ENCODE measurements at places on chromosomes 16 and 17. TPM values are rescaled to one million over a fixed set of nuclear protein-coding genes. Genes with fewer than 3 reads are reported as not detected.

- no peak for DNase-seq
Observed at GRCh38 chr17:79854080-79855060, 15.1 kb upstream of the CBX4 start.

DNA sequence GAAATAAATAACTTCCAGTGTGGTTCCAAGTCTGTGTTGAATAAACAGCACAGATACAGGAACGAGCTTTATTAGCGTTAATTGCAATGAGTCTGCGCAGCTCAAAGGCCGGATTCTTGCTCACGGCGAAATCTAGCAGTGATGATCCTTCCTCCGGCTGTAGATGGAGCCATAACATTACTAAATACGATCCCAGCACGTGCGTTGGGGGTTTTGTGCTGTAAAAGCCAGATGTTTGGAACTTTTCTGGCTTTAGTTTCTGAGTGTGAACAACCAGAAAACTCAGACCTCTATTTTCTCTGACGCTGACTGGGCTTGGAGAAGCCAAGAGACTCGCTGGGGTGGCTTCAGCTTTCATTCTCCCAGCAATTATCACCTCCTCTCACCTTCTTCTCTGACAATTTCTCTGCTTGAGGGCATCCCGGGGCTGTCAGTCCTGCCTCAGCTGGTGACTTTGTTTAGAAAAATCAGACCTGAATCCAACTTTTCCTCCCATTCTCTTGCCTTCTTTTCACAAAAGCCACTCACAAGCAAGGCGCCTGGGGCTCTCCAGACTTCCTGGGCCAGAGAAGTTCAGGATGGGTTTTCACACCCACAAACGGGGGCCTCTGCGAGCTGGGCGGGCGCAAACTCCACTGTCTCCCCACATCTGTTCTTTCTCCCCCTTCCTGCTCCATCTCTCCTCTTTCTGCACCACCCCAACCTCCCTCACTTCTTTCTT lies 47.1 kb upstream of the AKTIP start:
- peak; percentile 82 for DNase-seq

Gene MYO1D
- total RNA-seq, result 0.56 TPM

DNA sequence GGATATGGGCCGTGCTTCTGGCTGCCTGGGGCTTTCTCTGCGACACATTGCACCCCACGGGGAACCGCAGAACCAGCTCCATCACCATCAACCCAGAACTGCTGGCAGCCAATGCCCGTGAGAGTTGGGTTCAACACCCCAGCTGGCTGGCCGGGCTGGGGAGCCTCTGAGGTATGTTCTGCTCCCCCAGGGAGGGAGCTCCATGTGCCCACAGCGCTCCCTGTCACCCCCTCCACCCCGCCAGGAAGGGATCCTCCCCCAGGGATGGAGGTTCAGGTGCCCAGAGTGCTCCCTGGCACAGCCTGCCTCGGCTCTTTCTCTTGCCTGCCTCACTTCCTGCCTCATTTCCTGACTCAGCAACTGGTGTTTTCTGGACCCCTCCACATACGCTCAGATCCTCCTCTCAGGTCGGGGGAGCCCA lies 24.2 kb upstream of the MPRIP start:
- no peak for DNase-seq

GRCh38 chr16:68356249-68356918 lies 45.6 kb downstream of the PRMT7 start:
- DNase-seq, result no peak

Gene CNGB1
- total RNA-seq, result not detected

Gene P3H4
- 21.5 TPM for total RNA-seq

DNA sequence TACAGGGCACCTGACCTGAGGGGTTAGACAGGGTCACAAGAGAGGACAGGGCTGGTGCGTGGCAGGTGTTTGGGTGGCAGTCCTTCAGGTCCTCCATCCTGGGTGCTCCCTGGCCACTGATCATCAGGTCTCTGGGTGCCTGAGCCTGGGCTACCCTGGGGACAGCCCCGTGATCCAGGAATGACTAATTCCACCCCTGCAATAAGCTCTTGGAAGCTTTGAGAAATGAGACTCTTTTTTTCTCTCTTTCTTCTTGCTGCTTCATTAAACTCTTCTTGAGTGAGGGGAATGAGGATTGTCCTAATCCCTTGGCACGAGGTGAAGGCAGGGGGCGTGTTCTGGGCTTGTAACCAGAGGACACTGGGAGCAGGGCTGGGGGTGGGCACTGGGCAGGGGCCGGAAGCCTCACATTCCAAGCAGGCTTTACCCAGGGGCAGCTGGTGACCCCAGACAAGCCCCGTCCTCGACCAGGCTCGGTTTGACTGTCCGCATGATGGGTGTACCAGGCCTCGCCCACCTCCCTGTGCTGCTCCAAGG lies 21.4 kb upstream of the SPNS2 start:
- no peak for DNase-seq

- DNase-seq, result no peak
Observed at GRCh38 chr16:88967830-88968588, 9.0 kb downstream of the CBFA2T3 start.

DNA sequence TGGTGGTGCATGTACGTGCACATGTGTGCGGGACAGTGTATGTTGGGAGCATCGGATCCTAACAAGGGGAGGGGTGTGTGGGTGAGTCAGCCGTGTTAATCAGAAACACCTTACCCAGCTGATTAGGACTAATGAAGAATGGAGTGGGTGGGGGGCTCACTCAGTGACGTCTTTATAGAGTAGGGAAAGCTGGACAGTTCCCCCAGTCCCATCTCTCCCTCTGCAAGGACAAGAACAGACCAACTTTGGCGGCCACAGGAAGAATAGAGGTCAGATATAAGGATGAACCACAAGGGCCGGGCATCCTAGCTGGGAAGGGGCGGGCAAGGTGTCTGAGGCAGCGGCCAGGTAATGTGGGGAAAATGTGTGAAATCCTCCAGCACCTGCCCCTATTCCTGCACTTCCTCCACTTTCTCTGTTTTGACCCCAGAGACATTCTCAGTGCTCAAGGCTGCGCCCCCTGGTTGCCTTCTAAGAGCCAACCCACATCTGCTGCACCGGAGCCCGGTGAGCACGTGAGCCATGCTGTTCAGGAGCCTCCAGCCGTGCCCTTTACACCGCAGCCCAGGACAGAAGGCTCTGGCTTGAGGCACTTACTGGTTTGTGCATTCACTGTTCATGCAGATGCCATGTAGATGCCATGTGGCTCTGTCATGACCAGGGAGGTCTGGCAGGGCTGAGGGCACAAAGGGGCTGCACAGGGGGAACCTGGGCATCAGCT lies 18.9 kb upstream of the TBX21 start:
- DNase-seq, result no peak

Gene HIRIP3
- 5.0 TPM for total RNA-seq

Gene DLG4
- total RNA-seq, result 8.1 TPM

DNA sequence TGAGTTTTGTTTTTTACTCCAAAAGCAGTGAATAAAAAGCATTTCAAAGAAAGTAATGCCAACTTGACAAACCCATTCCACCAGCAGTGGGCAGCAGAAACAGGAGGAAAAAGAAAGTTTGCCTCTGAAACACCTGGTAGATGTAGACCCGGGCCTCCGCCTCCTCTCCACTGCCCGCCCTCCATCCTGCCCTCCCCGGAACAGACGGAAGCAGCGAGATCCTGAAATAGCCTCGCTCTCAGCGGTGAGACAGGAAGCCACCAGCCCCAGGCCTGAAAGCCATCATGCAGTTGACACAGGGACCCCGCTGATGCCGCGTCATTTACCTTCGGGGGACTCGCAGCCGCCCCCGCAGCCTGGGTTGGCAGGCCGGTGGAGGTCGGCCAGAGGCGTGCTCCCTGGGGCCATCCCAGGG lies 67.8 kb downstream of the C16orf78 start:
- DNase-seq, result no peak

Gene SULT1A1
- 1.6 TPM for total RNA-seq

- DNase-seq, result peak; percentile 10
Observed at GRCh38 chr17:43917348-43918025, 10.2 kb upstream of the MPP2 start.

Gene TEX14
- not detected for total RNA-seq

Gene RAB26
- 1.1 TPM for total RNA-seq

- DNase-seq, result no peak
Observed at GRCh38 chr17:41772218-41772585, 14.3 kb downstream of the JUP start.

DNA sequence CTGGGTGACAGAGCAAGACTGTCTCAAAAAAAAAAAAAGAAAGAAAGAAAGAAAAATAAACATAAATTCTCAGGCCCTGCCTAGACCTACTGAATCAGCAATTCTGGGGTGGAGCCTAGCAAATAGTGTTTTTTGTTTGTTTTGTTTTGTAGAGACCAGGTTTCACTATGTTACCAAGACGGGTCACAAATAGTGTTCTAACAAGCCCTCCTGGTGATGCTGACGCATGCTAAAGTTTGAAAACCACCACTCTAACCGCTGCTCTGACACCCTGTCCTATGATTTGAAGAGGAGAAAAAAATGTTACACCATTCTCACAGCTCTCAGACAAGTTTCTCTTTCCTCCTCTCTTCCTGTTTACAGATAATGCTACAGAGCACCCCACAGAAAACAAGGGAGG lies 1.5 kb downstream of the MRPL10 start:
- no peak for DNase-seq

Data from IMR-90 (cell line).